SJSA1 (cell line): ENCODE measurements at places on chromosomes 16 and 17. TPM values are rescaled to one million over a fixed set of nuclear protein-coding genes. Genes with fewer than 3 reads are reported as not detected.

- DNase-seq = no peak
Measured at GRCh38 chr16:24352746-24353145, 96.6 kb downstream of the CACNG3 start.

PRCD gene
- 0.13 TPM in 1 of 2 replicates, not detected in the other for total RNA-seq

DNA sequence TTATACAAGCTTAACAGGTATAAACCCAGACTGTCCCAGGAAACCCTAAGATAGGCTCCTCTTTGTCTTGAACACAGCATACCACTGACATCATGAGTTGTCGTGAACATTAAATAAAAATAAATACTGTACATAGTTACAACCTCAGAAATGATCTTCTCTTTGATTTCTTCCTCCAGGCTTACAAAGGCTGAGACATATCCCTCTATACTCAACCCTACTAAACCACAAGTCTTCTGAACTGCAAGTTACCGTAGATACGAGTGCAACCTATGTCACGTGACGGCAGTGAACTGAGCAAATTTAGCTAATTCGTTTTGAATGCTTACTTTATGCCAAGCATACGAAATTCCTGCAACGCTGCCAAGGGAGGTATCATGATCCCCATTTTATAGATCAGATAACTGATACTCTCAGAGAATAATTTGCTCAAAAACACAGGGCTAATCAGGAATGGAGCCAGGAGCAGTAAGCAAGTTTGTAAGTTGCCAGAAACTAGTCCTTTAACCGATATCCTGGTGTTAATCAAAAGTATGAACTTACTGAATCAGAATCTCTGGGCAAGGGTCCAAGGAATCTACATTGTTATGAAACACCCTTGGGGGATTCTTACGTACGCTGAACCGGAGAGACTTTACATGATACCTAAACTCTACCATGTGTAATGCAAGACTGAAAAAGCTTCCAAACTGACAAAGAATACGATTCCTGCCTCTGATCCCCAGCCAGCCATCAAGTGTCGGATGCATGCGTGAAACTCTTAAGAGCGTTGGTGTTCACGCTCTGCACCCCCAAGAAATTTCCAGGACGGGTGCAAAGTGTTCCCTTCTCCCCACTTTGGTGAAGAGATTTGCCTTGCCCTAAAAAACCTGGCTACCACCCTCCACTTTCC lies 106.2 kb downstream of the XYLT1 start:
- DNase-seq = peak; percentile 88

GRCh38 chr17:76670020-76670717 lies 26.6 kb upstream of the ST6GALNAC1 start:
- DNase-seq = no peak

- DNase-seq = no peak
Measured at GRCh38 chr17:76345377-76345974, 8.2 kb downstream of the PRPSAP1 start.

- no peak for DNase-seq
Measured at GRCh38 chr17:39096508-39097149, 54.8 kb downstream of the PLXDC1 start.

DRC7 gene
- total RNA-seq = not detected in 2 replicates

GRCh38 chr16:54152362-54153239 lies 134.0 kb downstream of the IRX3 start:
- no peak for DNase-seq

RPH3AL gene
- 2.5 and 3.1 TPM in 2 replicates for total RNA-seq

ADAM11 gene
- total RNA-seq = 0.13 and 4.4 TPM in 2 replicates

DNA sequence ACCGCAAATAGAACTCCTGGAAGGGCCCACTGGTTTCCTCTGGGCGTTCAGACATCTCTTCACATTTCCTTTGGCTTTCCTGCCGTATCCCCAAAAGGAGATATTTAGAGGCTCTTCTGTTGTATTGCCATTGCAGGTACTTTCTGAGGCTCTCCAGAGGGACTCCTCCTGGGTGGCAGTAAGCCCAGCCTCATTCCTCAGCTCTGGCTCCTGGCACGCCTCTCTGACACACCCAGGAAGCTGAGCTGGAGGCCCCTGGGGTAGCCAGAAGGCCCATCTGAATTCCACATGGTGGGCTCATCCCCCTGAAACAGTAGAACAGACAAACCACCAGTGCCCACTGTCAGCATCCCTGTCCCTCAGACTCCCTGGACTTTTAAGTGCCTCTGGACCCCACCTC lies 206.7 kb downstream of the PARN start:
- DNase-seq = no peak

GRCh38 chr16:21101631-21102420 lies 48.8 kb downstream of the DNAH3 start:
- DNase-seq = no peak

DNA sequence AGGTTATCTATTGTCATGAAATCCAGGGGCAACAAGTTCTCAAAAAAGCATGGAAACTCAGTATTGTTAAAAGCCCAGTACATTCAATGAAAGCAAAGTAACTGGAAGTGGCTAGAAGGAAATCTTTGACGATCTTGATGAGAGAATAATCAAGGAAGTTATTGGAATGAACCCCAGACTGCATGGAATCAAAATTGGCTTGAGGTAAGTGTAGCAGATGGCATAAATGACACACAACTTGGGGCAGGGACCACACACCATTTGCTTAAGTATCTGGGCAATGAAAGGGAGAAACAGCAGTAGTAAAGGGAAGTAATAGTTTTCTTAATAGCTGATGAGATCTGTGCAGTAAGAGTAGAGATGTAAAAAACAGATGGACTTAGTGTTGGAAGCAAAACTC lies 238.0 kb downstream of the HS3ST3A1 start:
- DNase-seq = no peak

NPIPA2 gene
- 0.13 TPM in 1 of 2 replicates, not detected in the other for total RNA-seq

DNA sequence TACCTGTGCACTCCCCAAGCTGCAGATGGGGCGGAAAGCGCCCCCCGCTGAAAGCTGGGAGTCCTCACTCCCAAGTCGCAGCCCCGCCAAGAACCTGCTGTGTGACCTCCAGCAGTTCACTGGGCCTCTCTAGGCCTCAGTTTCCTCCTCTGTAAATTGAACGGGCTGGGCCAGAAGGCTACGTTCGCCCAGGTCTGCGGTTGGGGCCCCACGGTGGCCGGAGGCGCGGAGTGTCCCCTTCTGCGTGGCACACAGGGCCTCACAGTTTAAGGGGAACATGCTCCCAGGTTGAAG lies 628 bp downstream of the GALK1 start:
- no peak for DNase-seq

DNA sequence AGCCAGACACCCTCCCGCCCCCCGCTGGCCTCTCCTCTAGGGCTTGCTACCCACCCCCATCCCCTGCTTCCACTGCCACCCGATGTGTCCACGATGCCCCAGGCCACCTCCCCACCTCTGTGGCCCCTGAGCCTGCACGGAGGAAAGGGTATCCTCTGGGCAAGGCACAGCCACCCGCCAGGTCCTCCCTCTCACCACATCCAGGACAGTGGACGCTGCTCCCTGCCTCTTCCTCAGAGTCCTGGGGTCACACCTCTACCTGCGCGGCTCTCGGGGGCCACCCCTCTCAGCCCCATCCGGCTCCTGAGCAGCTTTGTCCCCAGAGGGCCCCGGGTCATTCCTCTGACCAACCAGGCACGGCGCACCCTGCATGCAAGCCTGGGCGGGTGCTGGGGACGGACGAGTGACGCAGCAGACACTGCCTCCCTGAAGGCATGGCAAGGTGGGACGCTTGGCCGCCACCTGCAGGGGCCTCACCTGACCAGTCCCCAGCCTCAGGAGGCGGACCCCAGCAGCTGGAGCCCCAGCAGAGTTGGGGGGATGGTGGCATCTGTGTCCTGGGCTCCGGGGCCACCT lies 24.8 kb downstream of the FLYWCH1 start:
- no peak for DNase-seq

- no peak for DNase-seq
Measured at GRCh38 chr17:78959803-78960202, 19.9 kb downstream of the LGALS3BP start.

DNA sequence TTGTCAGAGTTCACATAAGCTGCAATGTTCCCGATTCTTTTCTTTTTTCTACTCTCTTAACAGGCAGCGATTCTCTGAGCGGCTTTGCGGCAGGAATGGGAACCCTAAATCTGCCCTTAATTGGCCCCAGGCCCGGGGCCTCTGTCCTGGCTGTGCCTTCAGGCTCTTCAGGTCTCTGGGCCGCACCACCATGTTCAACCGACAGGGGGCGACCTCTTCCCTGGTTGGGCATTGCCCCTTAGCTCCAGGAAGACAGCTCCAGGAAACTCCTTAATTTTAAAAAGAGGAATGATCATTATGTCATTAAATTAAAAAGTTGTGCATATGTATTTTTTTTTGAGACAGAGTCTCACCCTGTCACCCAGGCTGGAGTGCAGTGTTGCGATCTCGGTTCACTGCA lies 20.3 kb downstream of the CACNG5 start:
- DNase-seq = peak; percentile 56

DNA sequence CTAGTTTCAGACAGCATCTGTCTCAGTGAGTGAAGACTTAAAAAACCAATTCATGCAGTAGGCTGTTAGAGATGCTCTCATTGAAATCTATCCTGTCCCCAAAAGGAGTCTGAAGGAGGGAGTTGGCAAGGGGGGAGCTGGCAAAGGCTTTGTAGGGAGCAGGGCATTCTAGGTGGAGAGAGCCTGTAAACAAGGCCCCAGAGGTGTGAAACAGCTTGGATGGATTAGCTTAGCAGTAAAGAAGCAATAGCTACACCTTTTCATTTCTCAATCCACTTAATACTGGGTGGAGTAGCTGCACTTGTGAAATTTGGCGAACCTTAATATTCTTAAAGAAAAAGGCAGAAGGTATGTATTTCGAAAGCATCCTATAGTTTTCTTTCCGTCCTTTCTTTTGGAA lies 61.8 kb downstream of the KSR1 start:
- DNase-seq = no peak

FBF1 gene
- total RNA-seq = 20.1 and 29.0 TPM in 2 replicates

GRCh38 chr17:61175298-61176142 lies 224.1 kb upstream of the TBX2 start:
- no peak for DNase-seq

DNA sequence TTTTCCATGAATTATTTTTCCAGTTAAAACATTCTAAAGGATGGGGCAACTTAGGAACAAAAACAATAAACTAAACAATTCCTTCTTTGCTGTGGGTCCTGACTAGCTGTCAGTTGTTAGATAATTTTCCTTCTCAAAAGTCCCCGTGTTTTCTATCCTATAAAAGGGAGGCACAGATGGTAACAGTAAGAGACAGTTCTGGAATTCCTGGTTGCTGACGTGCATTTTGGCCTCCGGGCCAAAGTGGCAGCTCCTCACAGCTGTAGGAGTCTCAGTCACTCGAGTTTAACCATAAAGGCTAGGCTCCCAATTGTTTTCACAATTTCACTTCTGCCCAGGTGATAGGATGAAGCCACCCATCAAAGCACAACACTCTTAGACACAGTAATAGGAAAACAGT lies 77.0 kb upstream of the ZNF423 start:
- peak; percentile 60 for DNase-seq
